ENCODE measurements at places on chromosomes 5 and 9.
A peak's percentile ranks its signal among the peaks of the same experiment; 100 is the strongest.

DNA sequence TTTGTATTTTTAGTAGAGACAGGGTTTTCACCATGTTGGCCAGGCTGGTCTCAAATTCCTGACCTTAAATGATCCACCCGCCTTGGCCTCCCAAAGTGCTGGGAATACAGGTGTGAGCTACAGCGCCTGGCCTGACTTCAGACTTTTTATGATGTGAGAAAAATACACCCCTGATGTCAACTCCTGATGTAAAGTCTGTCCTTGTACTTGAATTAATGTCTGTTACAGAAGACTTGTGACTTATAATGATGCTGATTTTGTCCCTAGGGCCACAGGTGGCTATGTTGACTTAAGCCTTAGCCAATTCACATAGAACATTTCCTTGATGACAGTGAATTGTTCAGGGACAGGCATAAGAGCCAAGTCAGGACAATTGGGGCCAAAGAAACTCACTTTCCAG lies 42.5 kb upstream of the MELK start:
- DNase-seq, result no peak

GRCh38 chr9:100457517-100457916 lies 15.4 kb upstream of the TMEFF1 start:
- no peak for DNase-seq

DNA sequence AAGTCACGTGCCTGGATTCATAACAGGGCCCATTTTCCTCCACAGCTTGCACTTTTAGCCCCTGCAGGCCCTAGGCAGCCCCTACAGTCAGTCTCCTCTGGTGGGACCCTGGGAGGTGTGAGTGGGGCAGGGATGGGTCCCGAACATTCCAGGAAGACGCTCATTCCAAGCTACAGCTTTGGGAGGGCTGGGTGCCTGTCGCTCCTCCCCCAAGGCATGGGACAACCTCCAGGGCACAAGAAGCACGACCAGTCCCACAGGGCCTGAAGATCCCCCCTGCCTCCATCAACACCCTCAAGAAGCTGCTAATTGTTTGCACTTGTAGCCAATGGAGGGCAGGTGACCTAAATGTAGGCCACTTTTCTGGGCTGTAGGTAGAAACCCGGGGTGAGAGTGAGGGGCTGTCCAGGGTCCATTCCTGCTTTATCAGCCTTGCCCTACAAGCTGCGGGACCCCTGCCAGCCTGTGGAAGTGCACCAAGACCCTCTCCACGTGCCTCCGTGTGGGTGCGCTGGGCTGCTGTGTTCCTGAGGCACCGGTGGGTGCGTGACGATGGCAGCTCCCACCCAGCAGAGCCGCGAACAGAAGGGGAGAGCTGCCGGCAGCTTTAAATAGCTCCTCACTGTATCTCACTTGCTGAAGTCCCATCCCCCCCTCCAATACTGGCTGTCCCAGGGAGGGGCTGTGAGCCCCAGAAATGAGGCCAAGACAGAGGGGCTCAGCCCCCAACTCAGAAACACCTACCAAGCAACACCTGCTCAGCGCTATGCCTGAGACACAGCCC lies 91.9 kb upstream of the ARAP3 start:
- DNase-seq, result no peak

GRCh38 chr9:84699984-84700383 lies 30.5 kb downstream of the NTRK2 start:
- DNase-seq, result no peak

- DNase-seq, result no peak
These were observed 38.5 kb downstream of the VPS13A start for GRCh38 chr9:77215874-77216273.

DNA sequence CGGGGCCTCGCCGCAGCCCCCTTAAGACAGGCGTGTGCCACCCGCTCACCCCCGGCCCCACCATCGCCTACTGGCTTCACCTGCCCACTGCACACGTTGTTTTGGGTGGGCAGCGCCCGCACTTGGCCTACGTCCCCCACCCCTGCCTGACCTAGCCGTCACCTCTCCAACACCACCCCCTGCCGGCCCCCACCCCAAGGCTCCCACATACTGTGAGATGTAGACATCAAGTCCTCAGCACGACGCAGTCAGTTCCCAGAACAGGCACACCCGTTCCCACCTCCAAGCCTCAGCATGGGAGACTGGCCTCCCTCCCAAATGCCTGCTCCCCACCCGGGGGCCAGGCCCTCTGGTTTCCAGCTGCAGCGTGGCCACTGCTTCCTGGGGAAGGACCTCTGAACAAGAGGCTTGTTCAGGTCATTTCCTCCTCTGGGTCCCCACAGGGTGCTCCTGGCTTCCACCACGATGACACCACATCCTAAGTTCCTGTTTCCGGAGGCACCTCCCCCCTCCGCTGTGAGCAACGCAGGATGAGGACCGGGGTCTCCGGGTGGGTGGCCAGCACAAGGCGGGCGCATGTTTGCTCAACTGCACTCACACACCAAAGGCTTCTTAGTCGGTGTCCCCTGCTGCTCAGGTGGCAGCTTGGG lies 11.3 kb downstream of the DBN1 start:
- no peak for DNase-seq

GRCh38 chr9:103811462-103811861 lies 282.6 kb upstream of the SMC2 start:
- DNase-seq, result no peak

DNA sequence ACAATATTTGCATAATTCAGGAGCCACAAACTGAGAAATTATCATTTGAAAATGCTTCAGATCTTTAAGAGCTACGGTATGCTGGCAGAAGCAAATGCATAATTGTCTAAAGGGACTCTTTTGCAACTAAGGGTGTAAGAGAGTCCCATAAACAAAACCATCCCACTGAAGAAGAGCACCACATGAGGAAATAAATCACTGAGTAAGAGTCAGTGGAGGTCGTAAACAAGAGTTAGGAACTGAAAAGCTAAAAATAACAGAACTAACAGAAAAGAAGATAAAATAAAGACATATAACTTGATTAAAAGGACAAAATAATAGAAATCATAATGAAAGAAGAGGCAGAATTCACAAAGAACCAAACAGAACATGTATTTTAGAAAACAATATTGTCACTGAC lies 3.5 kb upstream of the SMC2 start:
- no peak for DNase-seq

GRCh38 chr5:10293907-10294662 lies 13.6 kb downstream of the CMBL start:
- DNase-seq, result no peak

GRCh38 chr9:79334711-79335110 lies 237.1 kb upstream of the TLE4 start:
- no peak for DNase-seq

GRCh38 chr5:164727012-164727411 lies 1221.6 kb downstream of the MAT2B start:
- no peak for DNase-seq

- DNase-seq, result peak; percentile 18
These were observed 89.3 kb upstream of the IL12B start for GRCh38 chr5:159419576-159419975.

- no peak for DNase-seq
These were observed 5.8 kb downstream of the LMX1B start for GRCh38 chr9:126619361-126620135.

DNA sequence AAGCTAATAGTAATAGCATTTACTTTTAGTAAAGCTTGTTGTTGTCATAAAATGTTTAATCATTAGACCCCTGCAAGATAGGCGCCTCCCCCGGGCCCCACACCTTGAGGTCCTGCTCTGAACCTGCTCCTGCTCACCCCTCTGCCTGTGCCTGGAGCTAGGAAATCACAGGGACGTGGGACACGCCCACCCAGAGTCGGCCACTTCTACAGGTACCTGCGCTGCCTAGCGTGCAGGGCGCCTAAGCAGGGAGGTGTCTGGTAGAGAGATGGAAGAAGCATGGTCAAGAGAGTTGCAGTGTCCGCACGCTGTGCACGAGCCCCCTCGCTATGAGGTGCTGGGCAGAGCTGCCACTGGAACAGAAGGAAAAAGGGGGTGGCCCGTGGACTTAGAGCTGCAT lies 52.6 kb downstream of the HINT1 start:
- DNase-seq, result no peak

DNA sequence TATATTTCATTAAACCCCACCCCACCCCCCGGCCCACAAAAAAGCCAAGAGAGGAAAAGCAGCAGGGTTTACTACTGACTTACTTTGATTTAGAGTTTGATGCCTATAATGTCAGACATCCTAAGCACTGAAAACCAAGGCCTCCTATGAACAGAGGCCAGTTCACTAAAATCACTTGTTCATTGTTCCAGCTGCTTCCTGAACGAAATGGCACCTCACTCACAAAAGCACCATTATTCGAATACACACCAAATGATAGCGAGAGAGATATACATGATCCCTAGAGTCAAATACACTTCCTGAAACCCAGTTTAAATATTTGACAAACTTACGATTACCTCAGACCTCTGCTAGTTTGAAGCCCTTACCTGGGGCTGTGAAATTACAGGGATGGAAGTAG lies 66.6 kb downstream of the LPAR1 start:
- no peak for DNase-seq

DNA sequence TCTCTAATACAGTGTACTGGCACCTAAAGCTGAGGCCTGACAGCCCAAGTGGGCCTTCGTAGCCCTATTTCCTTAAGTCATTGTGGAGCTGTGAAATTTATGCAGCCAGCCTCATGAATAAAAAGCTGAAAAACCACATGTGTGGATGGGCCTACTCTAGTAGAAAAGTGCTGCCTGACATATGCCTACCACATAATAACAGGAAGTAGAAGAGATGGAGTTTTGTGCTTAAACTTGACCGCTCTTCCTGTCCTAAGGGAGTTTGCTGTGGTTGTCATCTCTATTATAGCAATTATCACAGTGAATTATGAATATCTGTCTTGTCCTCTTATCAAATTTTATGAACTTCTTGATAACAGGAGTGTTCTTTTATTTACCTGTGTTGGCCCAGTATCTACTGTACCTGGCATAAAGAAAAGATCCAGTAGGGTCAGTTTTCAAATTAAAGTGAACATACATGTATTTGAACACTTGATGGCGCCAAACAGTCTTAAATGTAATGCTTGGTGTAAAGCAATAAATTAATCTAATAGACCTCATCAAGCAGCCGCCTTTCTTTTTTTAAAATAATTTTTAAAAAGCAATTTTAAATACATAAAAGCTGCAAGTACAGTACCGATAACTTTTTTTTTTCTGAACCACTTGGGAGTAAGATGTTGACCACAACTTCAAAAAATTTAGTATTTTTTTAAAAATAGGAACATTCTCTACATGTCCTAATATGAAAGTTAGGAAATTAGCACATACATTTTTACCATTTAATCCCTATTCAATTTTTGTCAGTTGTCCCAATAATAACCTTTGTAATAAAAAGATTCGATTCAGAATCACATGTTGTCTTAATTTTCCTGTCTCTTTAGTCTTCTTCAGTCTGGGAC lies 51.0 kb downstream of the FKTN start:
- no peak for DNase-seq

DNA sequence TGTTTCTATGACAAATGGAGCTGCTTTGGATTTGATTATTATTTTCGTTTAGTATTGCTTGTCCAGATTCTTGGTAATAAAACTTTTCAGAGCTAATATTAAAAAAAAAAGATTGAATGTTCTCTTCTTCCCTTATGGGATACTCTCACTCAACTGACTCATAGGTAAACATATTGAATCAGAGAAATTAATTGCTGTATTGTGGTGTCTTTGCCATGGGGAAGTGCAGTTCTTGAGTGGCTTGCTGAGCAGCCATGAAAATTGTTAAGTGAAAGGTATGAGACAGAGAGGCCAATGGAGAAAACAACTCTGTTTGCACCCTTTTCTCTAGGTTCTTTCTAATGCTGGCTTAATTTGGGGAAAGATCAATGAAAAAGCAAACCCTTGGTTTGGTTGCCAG lies 149.9 kb upstream of the HMHB1 start:
- DNase-seq, result no peak

DNA sequence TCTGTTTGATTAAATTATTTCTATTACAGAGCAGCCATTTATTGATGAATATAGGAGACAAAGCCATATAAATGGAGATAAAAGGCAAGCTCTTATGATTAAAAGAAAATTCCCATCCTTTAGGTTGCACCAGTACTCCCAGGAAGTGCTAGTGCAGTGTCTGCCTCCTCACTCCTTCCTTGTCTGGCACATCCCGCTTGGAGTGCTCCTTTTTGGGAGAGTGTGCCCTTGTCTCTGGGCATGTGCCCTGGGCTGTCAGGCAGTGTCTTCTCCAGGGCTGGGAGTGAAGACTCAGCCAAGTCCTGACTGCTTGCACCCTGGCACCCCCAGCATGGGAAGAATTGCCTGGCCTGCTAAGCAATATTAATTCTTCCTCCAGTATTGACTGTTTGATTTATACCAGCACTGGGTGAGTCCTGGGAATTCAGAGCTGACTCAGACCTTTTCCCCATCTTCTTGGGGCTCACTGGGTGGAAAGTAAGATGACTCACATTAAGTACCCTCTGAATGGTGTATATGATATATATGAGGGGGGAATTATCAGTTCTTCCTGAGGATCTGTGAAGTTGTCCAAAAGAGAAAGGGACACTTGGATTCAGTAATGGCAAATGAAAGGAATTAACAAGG lies 62.1 kb downstream of the ZSWIM6 start:
- no peak for DNase-seq

DNA sequence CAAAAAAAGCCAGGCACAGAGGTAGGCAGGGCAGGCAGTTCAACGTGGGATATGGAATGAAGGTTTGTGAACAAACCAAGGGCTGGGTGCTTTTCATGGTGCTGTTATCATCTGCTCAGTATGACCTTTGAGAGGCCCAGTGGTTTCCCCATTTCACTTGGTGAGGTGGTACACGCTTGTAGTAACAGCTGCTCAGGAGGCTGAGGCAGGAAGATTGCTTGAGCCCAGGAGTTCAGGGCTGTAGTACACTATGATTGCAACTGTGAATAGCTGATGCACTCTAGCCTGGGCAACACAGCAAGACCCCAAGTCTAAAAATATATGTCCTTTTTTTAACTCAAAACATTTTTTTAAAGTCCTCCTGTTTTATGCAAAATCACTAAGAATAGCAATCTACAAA lies 174.8 kb downstream of the ENC1 start:
- no peak for DNase-seq

- DNase-seq, result no peak
These were observed 221.3 kb upstream of the TAS2R1 start for GRCh38 chr5:9851458-9851857.

GRCh38 chr9:107983181-107983603 lies 493.6 kb upstream of the KLF4 start:
- no peak for DNase-seq

- DNase-seq, result no peak
These were observed 314.7 kb upstream of the CDH6 start for GRCh38 chr5:30878746-30879145.

- DNase-seq, result no peak
These were observed 71.2 kb downstream of the RAB24 start for GRCh38 chr5:177232358-177232757.

DNA sequence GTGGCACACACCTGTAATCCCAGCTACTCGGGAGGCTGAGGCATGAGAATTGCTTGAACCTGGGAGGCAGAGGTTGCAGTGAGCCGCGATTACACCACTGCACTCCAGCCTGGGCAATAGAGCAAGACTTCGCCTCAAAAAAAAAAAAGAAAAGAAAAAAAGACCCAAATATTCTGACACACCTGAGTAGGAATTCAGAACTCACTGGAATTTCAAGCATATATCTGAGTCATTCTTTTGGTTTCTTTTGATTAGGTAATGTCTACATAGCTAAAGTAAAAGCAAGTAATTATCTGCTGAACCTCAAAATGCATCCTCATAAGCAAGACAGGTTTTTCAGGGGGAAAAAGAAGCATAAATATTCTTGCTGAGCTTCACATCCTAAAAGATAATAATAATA lies 35.9 kb downstream of the ANKRD31 start:
- no peak for DNase-seq
